ENCODE measurements at places on chromosomes 1 and 21.

- DNase-seq = no peak
Measured at GRCh38 chr21:36082237-36082664, 12.4 kb downstream of the CBR1 start.

DNA sequence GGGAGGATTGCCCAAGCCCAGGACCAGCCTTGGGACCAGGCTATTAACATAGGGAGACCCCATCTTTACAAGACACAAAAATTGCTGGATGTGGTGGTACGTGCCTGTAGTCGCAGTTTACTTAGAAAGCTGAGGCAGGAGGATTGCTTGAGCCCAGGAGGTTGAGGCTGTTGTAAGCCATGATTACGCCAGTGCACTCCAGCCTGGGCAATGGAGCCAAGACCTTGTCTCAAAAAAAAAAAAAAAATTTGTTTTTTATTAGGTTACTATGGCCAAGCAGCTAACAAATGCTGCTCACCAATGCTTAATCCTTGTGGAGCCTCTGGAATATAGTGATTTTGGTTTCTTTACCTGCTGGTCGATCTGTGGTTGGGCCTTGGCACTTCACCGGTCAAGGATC, 8.8 kb downstream of the ARID1A start:
- no peak for DNase-seq

DNA sequence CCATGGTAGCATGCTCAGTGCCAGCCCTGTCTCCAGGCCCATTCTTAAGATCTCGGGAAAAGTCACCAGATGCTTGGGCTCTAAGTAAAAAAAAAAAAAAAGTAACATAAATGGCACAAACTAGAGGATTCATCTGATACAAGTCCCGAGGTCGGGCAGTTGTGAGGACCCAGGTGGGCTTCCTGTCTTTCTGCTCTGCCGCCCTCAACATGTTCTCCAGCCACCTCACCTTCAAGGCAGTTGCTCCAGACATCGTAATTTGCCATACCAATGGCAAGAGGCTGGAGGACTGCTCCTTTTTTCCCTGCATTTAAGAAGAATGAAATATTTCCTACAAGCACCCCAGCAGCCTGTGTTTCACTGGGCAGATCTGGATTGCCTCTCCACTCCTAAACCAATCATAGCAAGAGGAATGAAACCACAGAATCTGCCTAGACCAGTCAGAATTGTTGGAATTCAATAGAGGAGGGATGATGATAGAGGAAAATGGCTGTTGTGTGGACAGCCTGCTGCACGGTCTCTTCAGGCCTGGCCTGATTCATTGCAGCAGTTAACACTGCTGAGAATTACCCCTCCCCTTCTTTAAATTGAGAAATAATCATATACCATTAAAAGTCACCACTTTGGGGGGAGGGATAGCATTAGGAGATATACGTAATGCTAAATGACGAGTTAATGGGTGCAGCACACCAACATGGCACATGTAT, 5.4 kb downstream of the HMGN2 start:
- DNase-seq = no peak

GRCh38 chr1:76290271-76290670, 215.7 kb downstream of the ST6GALNAC3 start:
- DNase-seq = no peak

DNA sequence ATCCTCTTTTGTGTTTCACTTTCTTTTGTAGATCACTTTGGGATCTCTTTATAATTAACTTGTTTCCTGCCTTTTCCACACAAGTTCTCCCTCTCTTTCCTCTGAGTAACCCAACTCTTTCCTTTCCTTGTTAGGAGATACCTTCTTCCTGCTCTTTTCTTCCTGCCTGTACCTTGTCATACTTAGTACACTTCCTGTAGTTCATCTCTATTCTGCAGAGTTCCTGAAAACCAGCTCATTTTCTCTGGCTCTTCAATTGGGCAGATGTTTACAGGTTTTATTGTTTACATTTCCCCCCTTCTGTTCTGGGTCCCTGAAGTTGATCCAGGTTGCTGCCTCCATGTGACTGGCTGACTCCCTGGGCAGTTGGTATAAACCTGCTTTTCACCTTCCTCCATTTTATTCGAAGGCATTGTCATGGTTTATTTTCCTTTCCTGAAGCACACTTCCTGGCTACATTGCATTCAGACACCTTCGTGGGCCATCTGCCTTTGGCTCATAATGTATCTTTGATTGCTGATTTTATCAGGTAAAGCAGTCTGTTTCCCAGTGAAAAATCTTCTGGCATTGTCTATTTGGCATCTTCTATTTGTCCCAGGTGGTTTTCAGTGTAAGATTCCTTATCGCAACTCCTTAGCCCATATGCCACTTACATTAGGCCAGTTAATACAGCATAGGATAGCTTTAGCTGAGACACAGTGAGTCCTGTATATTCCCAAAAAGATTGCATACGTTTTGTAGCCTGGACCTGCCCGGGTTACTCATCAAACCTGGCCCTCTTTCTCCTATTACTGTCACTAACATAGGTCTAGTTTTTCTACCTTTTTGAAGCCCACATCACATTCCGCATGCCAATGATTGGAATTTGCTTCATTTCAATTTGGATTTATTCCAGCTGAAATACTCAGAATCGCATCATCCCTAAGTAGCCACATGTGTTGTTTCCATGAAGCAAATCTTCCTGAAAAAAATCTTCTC, 15.4 kb downstream of the CTH start:
- DNase-seq = no peak

DNA sequence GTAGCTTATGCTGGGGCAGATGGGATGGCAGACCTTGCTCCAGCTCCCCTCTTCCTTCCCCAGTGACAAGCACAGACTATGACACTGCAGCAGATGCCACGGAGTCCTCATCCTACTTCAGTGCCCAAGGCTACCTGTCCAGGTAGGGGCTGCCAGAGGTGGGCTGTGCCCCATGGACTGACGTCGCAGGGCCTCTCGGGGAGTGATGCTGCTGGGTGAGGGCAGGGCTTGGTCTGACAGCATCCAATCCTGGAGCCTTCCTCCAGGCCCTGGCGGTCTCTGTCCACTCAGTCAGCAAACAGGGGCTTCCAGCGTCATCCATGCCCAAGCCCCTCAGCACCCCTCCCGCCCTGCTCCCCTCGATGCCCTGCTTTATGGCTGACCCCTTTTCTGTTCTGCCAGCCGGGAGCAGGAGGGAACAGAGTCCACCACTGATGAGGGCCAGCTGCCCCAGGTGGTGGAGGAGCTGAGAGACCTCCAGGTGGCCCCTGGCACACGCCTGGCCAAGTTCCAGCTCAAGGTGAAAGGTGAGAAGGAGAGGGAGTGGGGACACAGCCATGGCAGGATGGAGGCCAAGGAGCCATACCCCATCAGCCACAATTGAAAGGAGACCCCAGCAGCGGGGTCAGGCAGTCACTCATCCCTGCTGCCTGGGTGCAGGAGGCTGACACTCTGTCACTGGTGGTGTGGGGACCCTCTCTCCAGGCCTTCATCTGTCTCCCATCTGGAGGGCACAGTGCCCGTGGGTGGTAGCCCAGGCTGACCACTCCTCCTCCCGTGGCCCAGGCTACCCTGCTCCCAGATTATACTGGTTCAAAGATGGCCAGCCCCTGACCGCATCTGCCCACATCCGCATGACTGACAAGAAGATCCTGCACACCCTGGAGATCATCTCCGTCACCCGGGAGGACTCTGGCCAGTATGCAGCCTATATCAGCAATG, 73.6 kb downstream of the TRIM11 start:
- no peak for DNase-seq
